Tibial nerve (tissue), 4 donors: ENCODE measurements at places on chromosomes 1 and 21. TPM values are rescaled to one million over a fixed set of nuclear protein-coding genes. Genes with fewer than 3 reads are reported as not detected.
A peak's percentile ranks its signal among the peaks of the same experiment; 100 is the strongest.

GRCh38 chr1:156896490-156897033 lies 3.0 kb downstream of the PEAR1 start:
- peaks cover 21% of the 10 kb centered on the region for H3K27me3 ChIP-seq
- no peak overlapping the region for H3K4me3 ChIP-seq
- H3K27ac ChIP-seq = peak overlapping the region; percentile 67
- no peak for DNase-seq
- no peaks in the 10 kb centered on the region for H3K36me3 ChIP-seq

DNA sequence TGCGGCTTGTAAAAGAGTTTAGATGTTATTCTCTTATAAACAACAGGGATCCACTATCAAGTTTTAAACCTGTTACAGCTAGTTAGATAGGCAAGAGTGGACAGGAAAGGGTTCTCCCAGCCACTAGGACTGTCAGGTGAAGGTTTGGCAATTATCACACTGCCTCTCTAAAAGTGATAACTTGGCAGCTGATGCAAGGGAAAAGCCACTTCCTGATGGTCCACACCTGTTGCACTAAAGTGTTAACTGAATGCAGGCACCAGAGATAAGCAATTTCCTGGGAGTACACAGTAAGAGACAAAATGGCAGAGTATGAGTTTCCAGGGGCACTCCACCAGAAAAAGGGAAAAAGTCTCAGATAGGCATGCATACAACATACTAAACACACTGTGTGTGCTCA lies 99.4 kb downstream of the VAV3 start:
- H3K4me1 ChIP-seq = no peaks in the 10 kb centered on the region
- H3K36me3 ChIP-seq = no peaks in the 10 kb centered on the region
- no peaks in the 10 kb centered on the region for H3K27me3 ChIP-seq
- no peak overlapping the region for H3K27ac ChIP-seq

GRCh38 chr1:38014171-38014570 lies 1.6 kb downstream of the UTP11 start:
- H3K36me3 ChIP-seq = no peaks in the 10 kb centered on the region
- DNase-seq = no peak
- no peak overlapping the region for H3K4me3 ChIP-seq

GRCh38 chr1:54627196-54627595 lies 3.9 kb upstream of the FAM151A start:
- H3K4me3 ChIP-seq = no peak overlapping the region
- no peaks in the 10 kb centered on the region for H3K36me3 ChIP-seq
- no peaks in the 10 kb centered on the region for H3K4me1 ChIP-seq
- no peaks in the 10 kb centered on the region for H3K27me3 ChIP-seq
- DNase-seq = no peak

DNA sequence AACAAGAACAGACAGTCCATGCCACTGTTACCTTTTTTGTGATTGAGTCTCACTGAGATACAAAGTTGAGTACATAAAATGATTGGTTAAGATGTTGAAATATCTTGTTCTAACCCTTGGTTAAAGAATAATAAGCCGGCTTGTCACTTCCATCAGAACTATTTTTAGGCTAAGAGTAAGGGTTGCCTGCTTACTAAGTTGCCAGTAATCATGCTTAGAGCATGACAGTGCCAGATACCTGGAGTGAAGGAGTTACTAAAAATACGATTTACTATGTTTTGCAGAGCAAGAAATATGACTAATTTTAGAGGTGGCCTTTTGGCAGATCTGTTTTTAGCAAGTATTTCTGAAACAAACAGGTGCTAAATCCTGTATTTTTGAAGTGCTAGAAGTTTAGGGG lies 6.0 kb downstream of the HUNK start:
- no peaks in the 10 kb centered on the region for H3K27me3 ChIP-seq
- DNase-seq = no peak
- no peaks in the 10 kb centered on the region for H3K36me3 ChIP-seq
- no peak overlapping the region for H3K4me3 ChIP-seq
- no peak overlapping the region for H3K27ac ChIP-seq

GRCh38 chr1:31669786-31670592 lies 25.3 kb upstream of the PEF1 start:
- peak overlapping the region; percentile 20 for H3K4me3 ChIP-seq
- H3K36me3 ChIP-seq = peaks cover 21% of the 10 kb centered on the region
- H3K27ac ChIP-seq = peak overlapping the region; percentile 79
- H3K4me1 ChIP-seq = peaks cover 87% of the 10 kb centered on the region

DNA sequence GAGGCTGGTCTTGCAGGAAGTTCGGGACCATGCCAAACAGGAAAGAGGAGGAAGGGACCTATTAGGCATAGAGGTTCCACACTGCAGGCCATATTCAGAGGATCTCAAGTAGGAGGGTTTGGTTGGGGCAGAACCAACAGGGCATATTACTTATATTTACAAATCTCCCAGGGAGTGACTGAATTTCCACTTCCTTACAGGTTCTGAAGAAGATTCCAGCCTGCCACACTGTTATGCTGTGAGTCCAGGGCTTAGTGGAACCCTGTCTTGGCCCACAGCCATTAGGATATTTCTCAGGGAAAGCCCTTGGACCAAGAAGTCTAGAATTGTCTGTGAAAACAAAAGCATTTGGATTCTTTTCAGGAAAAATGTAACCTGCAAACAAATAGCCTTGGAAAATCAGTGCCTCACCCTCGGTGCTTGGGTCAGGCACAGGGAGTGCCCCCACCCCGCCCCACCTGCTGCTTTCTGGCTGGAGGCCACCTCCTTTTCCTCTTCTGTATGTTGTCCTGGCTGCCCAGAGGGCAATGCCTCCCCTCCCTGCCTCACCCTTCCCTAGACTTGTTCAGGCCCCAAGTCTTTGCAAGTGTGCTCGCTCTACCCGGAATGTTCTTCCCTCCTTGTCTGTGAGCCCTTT lies 41.0 kb upstream of the JUN start:
- H3K4me1 ChIP-seq = no peaks in the 10 kb centered on the region
- no peaks in the 10 kb centered on the region for H3K27me3 ChIP-seq
- H3K27ac ChIP-seq = no peak overlapping the region
- no peaks in the 10 kb centered on the region for H3K36me3 ChIP-seq

LEFTY2 gene
- not detected for total RNA-seq

LPAR3 gene
- not detected for total RNA-seq

PGLYRP4 gene
- total RNA-seq = not detected
